ENCODE measurements at places on chromosomes 7 and 10. TPM values are rescaled to one million over a fixed set of nuclear protein-coding genes. Genes with fewer than 3 reads are reported as not detected.

Gene FEZF1
- not detected for total RNA-seq

DNA sequence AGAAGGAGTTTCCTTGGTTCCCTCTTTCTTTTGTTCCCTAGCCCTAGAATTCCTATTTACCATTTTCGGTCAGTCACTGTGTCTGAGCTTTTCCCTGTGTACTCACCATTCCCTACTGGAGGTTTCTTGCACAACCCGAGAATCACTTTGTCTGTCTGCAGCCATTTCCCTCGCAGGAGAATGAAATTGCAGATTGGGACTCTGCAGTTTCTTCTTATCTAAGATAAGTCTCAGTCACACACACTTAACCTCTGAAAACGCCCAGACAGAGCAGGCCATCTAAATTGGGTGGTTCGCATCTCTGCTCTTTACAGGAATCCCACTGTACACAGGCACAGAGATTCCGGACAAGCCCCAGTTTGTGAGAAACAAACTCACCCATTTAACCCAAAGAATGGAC is 58.6 kb upstream of the CNTNAP2 start:
- DNase-seq: no peak

DNA sequence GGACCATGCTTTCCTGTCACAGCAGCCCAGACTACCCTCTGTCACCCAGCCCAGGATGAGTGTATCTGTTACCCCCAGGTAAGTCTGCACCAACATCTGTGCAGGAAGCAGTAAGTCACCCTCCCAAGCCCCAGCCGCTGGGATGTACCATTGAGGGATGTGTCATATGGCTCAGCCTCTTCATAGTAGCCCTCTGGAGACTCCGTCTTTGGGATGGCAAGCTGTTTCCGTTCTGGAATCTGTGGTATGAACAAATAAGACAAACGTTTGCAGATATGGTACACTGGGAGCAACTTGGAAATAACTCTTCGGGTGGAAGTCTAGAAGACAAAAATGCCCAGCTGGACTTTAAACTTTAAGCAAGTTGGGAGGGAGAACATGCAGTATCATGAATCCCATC is 81.3 kb downstream of the AFAP1L2 start:
- DNase-seq: no peak

DNA sequence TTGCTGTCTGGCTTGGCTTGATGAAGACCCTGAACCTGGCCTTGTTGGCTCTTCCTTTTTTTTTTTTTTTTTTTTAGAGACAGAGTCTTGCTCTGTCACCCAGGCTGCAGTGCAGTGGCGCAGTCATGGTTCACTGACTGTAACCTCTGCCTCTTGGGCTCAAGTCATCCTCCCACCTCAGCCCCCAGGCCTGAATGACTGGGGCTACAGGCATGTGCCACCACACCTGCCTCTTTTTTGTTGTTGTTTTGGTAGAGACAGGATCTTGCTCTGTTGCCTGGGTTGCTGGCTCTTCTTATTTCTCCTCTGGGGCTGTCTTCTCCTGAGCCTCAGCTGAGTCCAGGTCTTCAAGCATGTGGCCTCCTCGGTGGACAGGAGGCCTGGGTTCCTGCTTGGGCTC is 44.7 kb downstream of the PRF1 start:
- DNase-seq: no peak

GRCh38 chr10:63761243-63761642 is 240.0 kb downstream of the REEP3 start:
- DNase-seq: no peak

DNA sequence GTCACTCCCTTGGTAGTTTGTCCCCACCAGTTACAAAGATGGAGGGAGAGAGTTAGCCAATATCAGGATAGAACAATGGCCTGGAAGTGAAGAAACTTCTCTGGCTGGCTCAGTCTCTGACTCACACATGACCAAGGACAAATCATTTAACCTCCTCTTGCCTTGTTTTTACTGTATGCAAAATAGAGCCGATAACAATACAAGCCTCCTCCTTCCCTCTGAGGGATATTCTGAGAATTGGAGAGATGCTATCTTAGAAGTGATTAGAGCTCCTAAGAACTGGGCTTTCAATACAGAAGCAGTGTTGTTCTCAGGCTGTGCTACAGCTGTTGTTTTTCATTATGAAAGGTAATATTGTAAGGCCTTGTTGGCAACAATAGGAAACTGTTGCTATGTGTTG is 87.7 kb upstream of the EGR2 start:
- DNase-seq: no peak

- no peak for DNase-seq
These were observed 35.6 kb downstream of the ZNF518A start for GRCh38 chr10:96165726-96166125.

- DNase-seq: no peak
These were observed 323.1 kb upstream of the GALNT17 start for GRCh38 chr7:70808876-70809275.

DNA sequence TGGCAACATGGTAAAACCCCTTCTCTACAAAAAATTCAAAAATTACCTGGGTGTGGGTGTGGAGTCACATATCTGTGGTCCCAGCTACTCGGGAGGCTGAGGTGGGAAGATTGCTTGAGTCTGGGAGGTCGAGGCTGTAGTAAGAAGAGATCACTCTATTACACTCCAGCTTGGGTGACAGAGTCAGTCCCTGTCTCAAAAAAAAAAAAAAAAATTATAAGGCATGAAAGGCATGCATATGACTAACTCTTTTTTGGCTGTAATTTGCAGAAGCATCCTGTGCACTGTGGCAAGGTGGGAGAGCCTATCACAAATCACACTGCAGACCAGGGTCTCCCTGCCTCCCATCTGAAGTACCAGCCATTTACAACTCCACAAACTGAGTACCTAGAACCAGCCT is 14.1 kb upstream of the MYPN start:
- no peak for DNase-seq

All from occipital lobe (tissue), 3 donors.